ENCODE measurements at places on chromosomes 2 and 18. TPM values are rescaled to one million over a fixed set of nuclear protein-coding genes. Genes with fewer than 3 reads are reported as not detected.
A peak's percentile ranks its signal among the peaks of the same experiment; 100 is the strongest.

- no peaks in the 10 kb centered on the region for H3K36me3 ChIP-seq
- H3K4me3 ChIP-seq: no peak overlapping the region
- H3K4me1 ChIP-seq: no peaks in the 10 kb centered on the region
Measured at GRCh38 chr2:135890835-135891234, 14.6 kb upstream of the MCM6 start.

DNA sequence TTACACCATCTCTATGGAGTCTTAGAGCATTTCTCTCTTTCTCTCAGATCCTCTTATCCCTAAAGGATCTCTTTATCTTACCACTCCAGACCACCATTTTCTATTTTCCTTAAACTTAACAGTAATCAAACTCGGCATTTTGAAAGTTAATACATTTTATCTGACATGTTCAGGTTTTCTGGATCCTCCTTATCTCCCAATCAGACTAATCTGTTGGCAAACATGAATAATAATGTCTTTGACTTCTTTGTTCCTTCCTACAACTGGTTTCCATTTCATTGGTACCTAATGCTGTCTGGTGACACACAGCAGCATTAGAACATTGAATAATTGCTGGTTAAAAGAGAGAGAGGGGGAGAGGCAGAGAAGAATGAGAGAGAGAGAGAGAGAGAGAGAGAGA is 932.1 kb upstream of the FSHR start:
- H3K27me3 ChIP-seq: no peaks in the 10 kb centered on the region
- H3K36me3 ChIP-seq: no peaks in the 10 kb centered on the region
- H3K4me3 ChIP-seq: no peak overlapping the region
- no peak for DNase-seq

GRCh38 chr2:15082105-15083058 is 449.9 kb downstream of the LRATD1 start:
- no peaks in the 10 kb centered on the region for H3K27me3 ChIP-seq
- no peaks in the 10 kb centered on the region for H3K36me3 ChIP-seq
- DNase-seq: no peak
- H3K4me3 ChIP-seq: no peak overlapping the region

GRCh38 chr18:11027862-11028261 is 121.5 kb downstream of the PIEZO2 start:
- DNase-seq: no peak
- H3K27ac ChIP-seq: no peak overlapping the region
- no peak overlapping the region for H3K4me3 ChIP-seq
- no peaks in the 10 kb centered on the region for H3K4me1 ChIP-seq
- H3K27me3 ChIP-seq: no peaks in the 10 kb centered on the region

DNA sequence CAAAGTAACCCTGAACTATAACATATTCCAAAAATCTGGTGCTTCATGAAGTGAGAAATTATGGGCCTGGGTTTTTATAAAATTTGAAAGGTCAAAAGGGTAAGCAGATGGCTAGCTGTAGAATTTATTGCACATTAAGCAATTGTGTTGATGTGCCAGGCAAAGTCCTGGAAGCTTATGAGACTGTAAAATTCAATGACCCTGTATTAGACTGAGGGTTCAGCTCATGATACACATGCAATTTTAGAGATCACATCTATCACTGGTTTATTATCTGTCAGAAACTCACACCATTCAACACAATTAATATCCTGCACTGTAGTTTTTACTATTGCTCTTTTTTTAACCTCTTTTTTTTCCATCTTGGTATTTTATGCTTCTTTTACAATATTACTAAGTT is 1162.6 kb upstream of the SLC39A10 start:
- H3K36me3 ChIP-seq: no peaks in the 10 kb centered on the region
- H3K4me1 ChIP-seq: no peaks in the 10 kb centered on the region
- no peaks in the 10 kb centered on the region for H3K27me3 ChIP-seq
- DNase-seq: no peak

- no peaks in the 10 kb centered on the region for H3K36me3 ChIP-seq
- DNase-seq: no peak
- no peaks in the 10 kb centered on the region for H3K27me3 ChIP-seq
- no peak overlapping the region for H3K4me3 ChIP-seq
- H3K27ac ChIP-seq: no peak overlapping the region
- peaks cover 28% of the 10 kb centered on the region for H3K4me1 ChIP-seq
Measured at GRCh38 chr2:40358783-40359182, 93.1 kb downstream of the SLC8A1 start.

GRCh38 chr2:241741016-241741415 is 6.6 kb downstream of the D2HGDH start:
- no peak for DNase-seq
- H3K27me3 ChIP-seq: no peaks in the 10 kb centered on the region
- H3K4me3 ChIP-seq: no peak overlapping the region
- no peaks in the 10 kb centered on the region for H3K4me1 ChIP-seq
- no peak overlapping the region for H3K27ac ChIP-seq

GRCh38 chr18:67131498-67131897 is 385.0 kb downstream of the DSEL start:
- no peak overlapping the region for H3K27ac ChIP-seq
- no peaks in the 10 kb centered on the region for H3K27me3 ChIP-seq
- no peaks in the 10 kb centered on the region for H3K4me1 ChIP-seq
- H3K4me3 ChIP-seq: no peak overlapping the region

DNA sequence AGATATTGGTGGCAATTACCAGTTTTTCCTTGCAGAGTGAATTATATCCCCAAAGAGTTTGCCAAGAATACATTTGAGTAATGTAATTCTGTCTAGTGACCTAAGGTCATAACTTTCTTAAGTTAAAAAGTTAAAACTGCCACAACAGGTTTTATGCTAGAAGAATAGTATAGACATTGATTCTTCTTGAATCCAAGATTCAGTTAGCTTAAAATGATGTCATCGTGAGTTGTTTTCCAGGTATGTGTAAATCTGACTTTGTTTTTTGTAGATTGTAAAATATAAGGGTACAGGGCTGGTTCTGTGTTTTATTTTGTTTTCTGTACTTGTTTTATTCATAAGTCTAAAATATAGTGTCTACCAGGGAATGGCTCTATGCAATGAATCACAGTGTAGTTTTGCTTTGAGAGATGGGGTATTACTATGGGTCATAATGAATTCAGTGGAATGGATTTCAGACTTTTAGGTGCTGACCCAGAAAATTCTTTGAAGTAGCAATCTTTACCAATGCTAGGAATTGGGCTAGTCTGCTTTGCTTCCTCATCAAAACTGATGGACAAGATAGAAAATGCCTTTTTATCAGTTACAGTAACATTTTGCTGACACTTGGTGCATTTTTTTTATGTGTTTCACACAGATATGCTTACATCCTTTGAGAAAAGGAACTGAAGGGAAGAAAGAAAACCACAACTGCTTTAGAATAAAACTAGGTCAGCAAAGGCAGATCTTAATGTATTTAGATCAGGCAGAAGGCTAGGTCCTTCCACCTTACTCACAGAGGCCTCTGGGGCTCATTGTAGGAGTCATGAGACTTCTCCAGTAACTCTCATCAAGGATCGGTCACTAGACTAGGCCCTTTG is 20.8 kb upstream of the MGAT5 start:
- no peak overlapping the region for H3K4me3 ChIP-seq
- DNase-seq: no peak

DNA sequence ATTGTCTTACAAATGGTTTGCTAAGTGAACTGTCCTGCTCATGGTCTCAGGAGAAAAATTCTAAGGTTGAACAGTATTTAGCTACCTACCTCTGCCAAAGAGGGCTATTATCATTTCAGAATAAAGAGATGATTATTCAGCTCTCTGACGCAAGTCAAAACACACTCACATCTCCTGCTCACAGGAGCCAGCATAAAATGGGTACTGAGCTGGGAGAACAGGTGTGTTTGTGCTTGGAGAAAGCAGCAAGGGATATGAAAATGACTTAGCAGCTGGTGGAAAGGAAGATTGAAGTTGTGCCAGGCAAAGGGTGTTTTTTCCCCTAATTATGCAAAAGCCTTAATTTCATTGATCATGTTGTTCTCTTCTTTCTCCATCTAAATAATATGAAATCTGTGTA is 47.3 kb upstream of the TANK start:
- no peak overlapping the region for H3K27ac ChIP-seq
- no peaks in the 10 kb centered on the region for H3K27me3 ChIP-seq
- H3K4me1 ChIP-seq: no peaks in the 10 kb centered on the region
- no peak for DNase-seq
- no peaks in the 10 kb centered on the region for H3K36me3 ChIP-seq

GRCh38 chr18:22173221-22173927 is 4.0 kb downstream of the GATA6 start:
- peaks cover 14% of the 10 kb centered on the region for H3K36me3 ChIP-seq
- H3K4me1 ChIP-seq: peaks cover 6% of the 10 kb centered on the region
- H3K4me3 ChIP-seq: peak overlapping the region; percentile 51
- DNase-seq: no peak
- peaks cover 66% of the 10 kb centered on the region for H3K27me3 ChIP-seq

- no peaks in the 10 kb centered on the region for H3K4me1 ChIP-seq
- DNase-seq: no peak
- no peaks in the 10 kb centered on the region for H3K27me3 ChIP-seq
- no peaks in the 10 kb centered on the region for H3K36me3 ChIP-seq
- H3K27ac ChIP-seq: no peak overlapping the region
Measured at GRCh38 chr18:48050176-48050575, 119.7 kb upstream of the SMAD2 start.

DNA sequence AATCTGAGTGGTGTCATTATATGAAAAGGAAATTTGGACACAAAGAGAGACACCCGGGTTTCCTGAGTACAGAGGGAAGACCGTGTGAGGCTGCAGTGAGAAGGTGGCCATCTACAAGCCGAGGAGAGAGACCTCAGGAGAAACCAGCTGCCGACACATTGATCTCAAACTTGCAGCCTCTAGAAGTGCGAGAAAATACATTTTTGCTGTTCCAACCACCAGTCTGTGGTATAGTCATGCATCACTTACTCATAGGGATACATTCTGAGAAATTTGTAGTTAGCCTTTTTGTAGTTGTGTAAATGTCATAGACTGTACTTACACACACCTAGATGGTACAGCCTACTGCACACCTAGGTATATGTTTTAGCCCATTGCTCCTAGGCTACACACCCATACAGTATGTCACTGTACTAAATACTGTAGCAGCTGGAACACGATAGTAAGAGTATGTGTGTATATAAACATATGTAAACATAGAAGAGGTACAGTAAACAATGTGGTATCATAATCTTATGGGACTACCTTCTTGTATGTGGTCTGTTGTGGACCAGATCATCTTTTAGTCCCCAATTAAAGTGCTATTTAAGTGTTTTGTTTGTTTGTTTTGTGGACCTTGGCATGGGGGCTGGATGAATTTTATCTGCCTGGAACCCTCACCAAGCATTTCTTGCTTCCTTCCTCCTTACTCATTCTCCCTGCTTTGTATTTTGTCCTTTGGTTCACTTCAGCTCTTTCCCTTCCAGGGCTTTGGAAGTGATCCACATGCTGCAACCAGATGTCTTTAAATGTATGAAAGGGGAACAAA is 38.3 kb upstream of the SESTD1 start:
- H3K36me3 ChIP-seq: no peaks in the 10 kb centered on the region
- no peaks in the 10 kb centered on the region for H3K4me1 ChIP-seq
- no peak for DNase-seq
- H3K27me3 ChIP-seq: no peaks in the 10 kb centered on the region
- no peak overlapping the region for H3K27ac ChIP-seq

- DNase-seq: no peak
- no peaks in the 10 kb centered on the region for H3K27me3 ChIP-seq
- no peak overlapping the region for H3K27ac ChIP-seq
- no peaks in the 10 kb centered on the region for H3K36me3 ChIP-seq
- no peak overlapping the region for H3K4me3 ChIP-seq
Measured at GRCh38 chr18:59054496-59055287, 85.0 kb upstream of the SEC11C start.

DNA sequence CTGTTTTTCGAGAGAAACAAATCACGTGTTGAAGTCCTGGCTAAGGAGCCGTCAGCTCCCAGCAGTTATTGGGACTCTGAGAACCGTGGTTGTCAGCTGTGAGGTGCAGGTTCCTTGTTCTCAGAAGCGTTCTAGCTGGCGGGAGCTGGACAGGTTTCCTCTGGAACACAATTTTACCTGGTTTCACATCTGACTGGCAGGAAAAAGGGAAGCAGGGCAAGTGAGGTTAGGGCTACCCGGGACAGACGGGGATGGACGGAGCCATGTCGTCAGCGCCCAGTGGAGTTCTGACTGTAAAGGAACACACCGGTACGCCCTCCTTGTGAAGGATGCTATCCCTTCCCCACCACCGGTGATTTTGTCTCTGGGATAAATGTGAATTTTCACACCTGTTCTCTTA is 26.1 kb downstream of the ITGB1BP1 start:
- no peak overlapping the region for H3K4me3 ChIP-seq
- peaks cover 63% of the 10 kb centered on the region for H3K36me3 ChIP-seq
- no peak for DNase-seq
- no peaks in the 10 kb centered on the region for H3K27me3 ChIP-seq
- H3K27ac ChIP-seq: no peak overlapping the region
- peaks cover 8% of the 10 kb centered on the region for H3K4me1 ChIP-seq

DNA sequence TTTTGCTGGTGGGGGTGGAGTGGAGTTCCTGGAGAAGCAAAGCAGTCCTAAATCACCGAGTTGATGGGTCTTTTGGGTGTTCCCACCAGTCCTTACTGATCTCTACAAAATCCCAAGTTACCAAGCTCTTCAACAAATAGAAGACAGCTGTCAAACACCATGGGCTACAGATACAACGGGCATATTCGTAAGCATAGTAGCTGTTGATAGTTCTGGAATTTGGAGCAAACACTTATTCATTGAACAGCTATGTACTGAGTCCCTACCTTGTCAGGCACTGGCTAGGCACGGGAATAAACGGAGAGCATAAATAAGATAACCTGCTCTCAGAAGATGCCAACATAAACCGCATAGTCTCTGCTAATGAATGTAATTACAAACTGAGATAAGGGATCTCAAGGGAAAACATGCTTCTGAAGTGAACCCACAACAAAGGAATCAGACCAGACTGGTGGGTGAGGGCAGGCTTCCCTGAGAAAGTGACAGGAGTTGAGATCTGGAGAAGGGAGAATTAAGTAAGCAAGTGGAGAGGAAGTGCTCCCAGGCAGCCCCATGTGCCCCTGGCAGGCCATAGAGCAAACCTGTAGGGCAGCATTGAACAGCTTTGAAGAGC is 947 bp upstream of the ANKRD44 start:
- no peak for DNase-seq
- no peak overlapping the region for H3K27ac ChIP-seq
- H3K4me1 ChIP-seq: peaks cover 8% of the 10 kb centered on the region
- H3K4me3 ChIP-seq: no peak overlapping the region
- H3K27me3 ChIP-seq: no peaks in the 10 kb centered on the region
- H3K36me3 ChIP-seq: no peaks in the 10 kb centered on the region

DNA sequence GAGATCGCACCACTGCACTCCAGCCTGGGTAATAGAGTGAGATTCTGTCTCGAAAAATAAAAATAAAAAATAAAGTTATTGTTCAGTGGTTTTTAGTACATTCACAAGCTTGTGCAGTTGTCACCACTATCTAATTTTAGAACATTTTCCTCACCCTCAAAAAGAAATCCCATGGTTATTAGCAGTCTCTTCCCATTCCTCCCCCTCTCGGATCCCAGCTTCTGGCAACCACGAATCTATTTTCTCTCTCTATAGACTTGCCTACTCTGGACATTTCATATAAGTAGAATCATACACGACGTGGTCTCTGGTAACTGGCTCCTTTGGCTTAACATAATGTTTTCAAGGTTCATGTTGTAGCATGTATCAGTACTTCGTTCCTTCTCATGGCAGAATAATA is 38.6 kb downstream of the CABLES1 start:
- no peaks in the 10 kb centered on the region for H3K4me1 ChIP-seq
- no peak overlapping the region for H3K27ac ChIP-seq
- H3K27me3 ChIP-seq: no peaks in the 10 kb centered on the region
- DNase-seq: no peak
- no peak overlapping the region for H3K4me3 ChIP-seq

KCNG3 gene
- total RNA-seq: not detected

TUBA4B gene
- not detected for total RNA-seq

SLC16A14 gene
- total RNA-seq: 3.4 TPM

SLC5A7 gene
- total RNA-seq: 0.16 TPM

SCN2A gene
- 0.45 TPM for total RNA-seq

STK11IP gene
- total RNA-seq: 7.3 TPM

CFC1 gene
- total RNA-seq: not detected

CIDEA gene
- 17.1 TPM for total RNA-seq
